ENCODE measurements at places on chromosomes 3 and 15.

- no peak for DNase-seq
Observed at GRCh38 chr3:136937851-136938250, 19.9 kb upstream of the IL20RB start.

DNA sequence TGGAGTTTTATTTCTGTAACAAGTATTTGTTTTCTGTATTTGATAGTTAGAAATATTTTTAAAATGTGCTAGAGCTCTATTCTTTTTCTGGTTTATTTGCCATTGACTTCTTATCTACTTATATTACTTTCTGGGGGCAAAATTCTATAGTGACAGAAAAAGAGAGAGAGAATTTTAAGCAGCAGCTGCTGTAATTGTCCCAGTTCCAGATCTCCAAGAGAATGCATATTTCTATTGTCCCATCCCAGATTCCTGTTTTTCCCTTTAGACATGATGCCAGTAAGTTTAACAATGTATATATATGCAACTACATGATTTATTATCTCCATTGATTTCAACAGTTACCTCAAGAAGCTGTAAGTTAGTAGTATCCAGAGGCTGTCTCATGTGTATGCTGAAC is 541.7 kb upstream of the ZNF385D start:
- DNase-seq, result no peak

DNA sequence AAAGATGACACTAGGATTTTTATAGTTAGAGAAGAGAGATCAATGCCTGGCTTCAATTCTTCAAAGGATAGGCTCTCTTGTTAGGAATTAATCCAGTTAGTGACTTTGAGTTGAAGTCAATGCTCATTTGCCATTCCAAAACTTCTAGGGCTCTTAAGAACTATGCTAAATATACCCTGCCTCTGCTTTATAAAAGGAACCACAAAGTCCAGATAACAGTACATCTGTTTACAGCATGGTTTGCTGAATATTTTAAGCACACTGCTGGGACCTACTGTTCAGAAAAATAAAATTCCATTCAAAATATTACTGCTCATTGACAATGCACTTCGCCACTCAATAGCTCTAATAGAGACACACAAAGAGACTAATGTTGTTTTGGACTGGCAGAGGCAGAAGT is 786.6 kb upstream of the DPPA4 start:
- DNase-seq, result no peak

DNA sequence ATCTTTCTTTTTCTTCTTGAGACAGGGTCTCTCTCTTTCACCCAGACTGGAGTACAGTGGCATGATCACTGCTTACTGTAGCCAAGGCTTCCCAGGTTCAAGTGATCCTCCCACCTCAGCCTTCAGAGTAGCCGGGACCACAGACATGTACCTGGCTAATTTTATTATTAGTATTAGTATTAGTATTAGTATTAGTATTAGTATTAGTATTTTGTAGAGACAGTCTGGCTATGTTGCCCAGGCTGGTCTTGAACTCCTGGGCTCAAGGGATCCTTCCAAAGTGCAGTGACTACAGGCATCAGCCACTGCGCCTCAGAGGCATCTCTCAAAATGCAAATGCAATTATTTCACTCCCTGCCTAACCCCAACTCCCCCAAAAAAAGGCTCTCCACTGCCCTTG is 1.7 kb downstream of the KIF7 start:
- no peak for DNase-seq

DNA sequence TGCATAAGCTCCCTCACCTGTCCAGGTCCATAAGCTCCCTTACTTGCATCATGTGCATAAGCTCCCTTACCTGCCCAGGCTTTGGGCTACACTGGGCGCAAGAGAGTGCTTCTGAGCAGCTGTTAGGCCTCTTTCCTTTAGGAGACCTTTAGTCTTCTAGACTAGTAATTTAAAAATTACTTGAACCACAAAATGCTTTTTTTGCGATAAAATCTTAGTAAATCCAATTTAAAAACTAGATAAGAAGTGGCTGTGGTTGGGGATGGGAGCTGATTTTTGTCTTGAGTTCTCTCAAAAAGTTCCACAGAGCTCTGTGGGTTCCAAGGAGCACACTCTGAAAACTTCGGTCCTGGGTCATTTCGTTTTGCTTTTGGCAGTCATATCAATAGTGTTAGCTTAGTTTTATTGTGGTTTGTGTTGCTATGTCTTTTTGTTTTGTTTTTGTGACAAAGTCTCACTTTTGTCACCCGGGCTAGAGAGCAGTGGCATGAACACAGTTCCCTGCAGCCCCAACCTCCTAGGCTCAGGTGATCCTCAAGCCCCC is 6.7 kb downstream of the CEMIP start:
- DNase-seq, result no peak

DNA sequence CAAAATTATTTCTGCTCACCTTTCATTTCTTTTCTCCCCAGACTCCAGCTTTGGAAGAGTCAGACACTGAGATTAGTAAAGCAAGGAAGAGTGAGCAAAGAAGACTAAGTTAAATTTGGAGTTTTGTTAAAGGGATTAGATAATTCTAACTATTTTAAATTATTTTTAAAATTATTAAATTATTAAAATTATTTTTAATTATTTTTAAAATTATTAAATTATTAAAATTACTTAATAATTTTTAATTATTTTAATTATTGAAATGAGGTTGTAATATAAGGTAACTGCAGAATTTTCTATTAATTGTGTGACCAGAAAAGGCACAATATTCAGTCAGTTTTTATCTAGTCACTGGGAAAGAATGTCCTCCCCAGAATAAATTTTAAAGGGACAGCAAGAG is 185.0 kb upstream of the EOMES start:
- no peak for DNase-seq

GRCh38 chr3:71753701-71754609 is at the start of gene GPR27:
Gene GPR27 (plus strand): TSS chr3:71753855. CDS start chr3:71754050, 195 bp downstream.
- DNase-seq, result no peak

GRCh38 chr3:188037195-188037718 is 116.7 kb upstream of the LPP start:
- no peak for DNase-seq

GRCh38 chr3:179425075-179425474 is 26.2 kb downstream of the GNB4 start:
- DNase-seq, result no peak

DNA sequence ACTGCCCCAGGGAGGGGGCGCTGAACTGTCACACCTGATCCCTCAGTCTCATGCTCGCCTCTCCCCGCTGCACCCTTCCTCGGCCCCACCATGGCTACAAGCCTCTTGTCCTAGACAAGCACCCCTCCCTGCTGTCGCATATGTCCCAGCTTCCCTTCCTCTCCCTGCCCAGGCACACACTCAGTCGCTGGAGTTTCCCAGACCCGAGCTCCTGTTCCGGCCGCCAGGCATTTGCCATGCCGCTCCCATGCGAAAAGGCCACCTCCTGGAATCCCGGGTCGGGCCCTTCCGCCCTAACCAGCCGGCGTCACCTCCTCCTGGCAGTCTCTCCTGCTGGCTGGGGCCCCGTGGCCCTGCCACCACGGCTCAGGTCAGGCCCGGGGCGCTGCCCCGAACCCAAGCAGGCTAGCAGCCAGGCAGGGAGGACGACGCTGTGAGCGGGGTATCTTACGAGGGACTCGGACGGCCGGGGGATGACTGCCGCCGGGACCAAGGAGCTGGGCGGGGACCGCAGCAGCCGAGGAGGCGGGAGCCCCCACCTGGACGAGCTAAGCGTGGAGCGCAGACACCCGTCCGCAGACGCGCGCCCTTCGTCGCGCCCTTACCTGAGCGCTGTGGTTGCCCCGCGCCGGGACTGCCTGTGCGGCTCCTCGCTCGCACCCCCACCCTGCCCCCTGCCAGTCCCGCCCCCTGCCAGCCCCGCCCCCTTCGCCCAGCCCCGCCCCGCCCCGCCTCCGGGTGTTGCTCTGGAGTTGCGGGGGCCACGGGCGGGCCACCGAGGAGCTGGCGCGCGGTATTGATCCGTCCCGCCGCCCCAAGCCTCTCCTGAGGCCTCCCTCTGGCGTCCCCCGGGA is at the start of gene ALS2CL:
ALS2CL (minus strand) TSS at position 642 of the 854 bp plus-strand sequence. CDS start 4,239 bp downstream, outside the sequence.
- DNase-seq, result no peak

- DNase-seq, result no peak
Observed at GRCh38 chr3:195752066-195752465, 31.3 kb downstream of the MUC20 start.

- no peak for DNase-seq
Observed at GRCh38 chr15:49926740-49927139, 192.3 kb downstream of the ATP8B4 start.

- DNase-seq, result no peak
Observed at GRCh38 chr3:66014056-66014455, 24.7 kb downstream of the MAGI1 start.

GRCh38 chr3:148211725-148212124 is 486.0 kb upstream of the AGTR1 start:
- no peak for DNase-seq

Data from brain pericyte (primary cell).